ENCODE measurements at places on chromosomes 1 and 21.

DNA sequence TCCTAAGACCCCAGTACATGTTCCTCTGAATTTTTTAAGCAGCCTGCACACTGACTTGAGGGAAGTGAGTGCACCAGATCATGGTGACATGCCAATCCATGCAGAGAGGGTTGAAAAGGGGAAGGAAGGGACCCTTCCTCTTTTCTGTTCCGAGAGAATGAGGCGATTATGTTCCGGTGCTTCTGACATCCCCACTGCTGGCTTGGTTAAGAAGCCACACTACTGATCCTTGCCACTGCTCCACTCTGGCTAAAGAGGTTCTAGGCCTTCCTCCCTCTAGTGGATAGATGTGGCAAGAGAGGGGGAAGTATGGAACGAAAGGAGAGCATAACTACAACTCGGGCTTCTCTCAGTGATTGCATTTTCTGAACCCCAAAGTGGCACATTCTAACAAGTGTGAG lies 1.8 kb upstream of the CYB5R1 start:
- no peak for DNase-seq

DNA sequence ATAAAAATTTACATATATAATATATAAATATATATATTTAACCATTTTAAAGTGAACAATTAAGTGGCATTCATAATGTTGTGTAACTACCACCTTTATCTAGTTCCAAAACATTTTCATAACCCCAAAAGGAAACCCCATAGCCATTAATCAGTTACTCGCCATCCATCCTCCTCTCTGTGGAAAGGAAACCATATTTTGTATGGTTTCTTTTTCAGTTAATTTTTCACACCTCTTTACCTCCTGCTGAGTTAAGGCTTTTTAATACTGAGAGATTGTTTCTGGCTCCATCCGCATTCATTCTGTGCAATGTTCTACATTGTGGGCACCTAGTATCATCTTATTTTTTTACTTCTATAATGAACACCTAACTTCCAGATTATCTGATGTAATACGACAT lies 512.1 kb downstream of the LMO4 start:
- DNase-seq = no peak

GRCh38 chr1:55146781-55147180 lies 68.4 kb downstream of the USP24 start:
- DNase-seq = no peak

DNA sequence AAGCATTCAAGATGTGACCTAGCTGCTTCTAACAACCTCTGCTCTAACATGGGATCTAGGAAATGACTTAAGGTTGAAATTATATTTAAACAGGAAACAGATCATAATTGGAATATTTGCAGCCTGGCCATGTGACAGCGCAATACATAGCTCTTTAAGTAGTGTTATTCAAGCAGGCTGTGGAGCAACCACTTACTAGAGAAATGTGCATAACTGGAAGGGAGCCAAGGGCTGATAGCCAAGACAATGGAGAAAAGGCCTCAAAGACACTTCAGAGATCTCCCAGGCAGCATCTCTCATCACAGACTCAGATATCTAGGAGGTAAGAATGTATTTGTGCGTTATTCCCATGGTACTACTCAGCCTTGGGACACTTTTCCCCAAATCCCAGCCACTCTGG lies 823.0 kb upstream of the PRMT6 start:
- no peak for DNase-seq

DNA sequence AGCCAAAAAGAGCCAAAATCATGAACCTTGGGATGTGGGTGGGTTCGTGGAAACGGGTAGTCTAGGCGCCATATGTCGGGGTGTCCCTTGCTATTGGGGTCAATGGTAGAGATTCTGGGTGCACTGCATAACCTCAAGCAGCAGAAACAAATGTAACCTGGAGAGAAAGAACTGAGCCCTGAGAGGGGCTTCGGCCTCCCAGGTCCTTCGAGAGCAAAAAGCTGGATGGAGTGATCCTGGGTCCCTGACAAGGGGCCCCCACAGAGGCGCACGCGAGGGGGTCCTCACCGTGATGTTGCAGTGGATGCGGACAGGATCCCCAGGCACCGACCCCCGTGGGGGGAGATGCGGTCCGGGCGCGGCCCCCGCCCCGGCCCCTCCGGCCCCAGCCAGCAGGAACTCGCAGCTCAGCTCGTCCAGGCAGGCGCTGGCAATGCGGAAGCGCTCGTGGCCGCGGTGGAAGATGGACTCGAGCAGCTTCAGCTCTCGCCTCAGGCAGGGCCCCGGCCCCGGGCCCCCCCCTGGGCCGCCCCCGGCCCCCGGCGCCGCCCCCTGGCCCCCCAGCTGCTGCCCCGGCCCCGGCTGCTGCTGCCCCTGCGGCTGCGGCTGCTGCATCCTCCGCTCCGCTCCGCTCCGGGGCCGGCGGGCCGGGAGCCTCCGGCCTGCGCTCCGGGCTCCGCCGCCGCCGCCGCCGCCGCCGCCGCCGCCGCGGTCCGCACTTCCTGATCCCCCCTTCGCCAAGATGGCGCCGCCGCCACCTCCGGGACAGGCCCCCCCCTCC lies at the start of gene UBE2Q1:
Gene UBE2Q1 (minus strand): TSS at position 724 of the 781 bp plus-strand sequence. CDS start 109 bp downstream, at position 615.
- DNase-seq = peak; percentile 69

Data from activated CD8-positive, alpha-beta memory T cell treated with anti-CD3 and anti-CD28 coated beads, Interleukin-2, amount 50 U/mL, for 48 hours (primary cell).